ENCODE measurements at places on chromosomes 1 and 21.

DNA sequence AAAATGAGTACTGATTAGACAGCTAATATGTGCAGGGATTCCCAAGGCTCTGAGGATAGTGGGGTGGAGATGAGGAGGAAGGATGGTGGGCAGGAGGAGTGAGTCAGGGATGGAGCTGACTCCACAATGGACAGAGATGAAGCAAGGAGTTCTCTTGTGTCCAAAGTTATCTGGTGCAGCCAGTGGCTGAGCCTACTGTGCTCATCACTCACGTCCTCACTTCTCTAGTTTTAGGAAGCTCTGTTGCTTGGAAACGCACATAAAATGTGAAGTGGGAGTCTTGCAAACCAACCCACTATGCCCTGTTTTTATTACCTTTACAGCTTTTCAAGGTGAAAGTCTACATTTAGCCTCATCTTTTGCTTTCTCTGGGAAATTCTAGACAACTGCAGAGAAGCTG lies 36.5 kb upstream of the SAMD13 start:
- no peak for DNase-seq

GRCh38 chr1:156119503-156120209 lies 5.1 kb downstream of the LMNA start:
- no peak for DNase-seq

GRCh38 chr1:153922076-153922971 lies 448 bp downstream of the GATAD2B start:
- peak; percentile 30 for DNase-seq

DNA sequence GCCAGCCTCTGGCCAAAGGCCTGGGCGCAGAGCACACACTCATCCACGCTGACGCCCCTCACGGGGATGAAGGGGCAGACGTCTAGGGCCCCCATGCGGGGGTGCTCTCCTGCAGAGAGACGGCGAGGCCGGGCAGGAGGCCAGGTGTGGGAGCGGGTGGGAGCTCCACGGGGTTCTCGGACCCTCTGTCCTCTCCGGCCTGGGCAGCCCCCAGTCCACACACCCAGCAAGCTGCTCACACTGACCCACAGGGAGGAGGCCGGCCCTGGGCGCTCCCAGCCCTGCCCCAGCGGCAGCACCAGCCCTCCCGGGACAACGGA lies 2.5 kb downstream of the FTCD start:
- no peak for DNase-seq

GRCh38 chr21:25298512-25299491 lies 308.5 kb downstream of the MRPL39 start:
- no peak for DNase-seq

DNA sequence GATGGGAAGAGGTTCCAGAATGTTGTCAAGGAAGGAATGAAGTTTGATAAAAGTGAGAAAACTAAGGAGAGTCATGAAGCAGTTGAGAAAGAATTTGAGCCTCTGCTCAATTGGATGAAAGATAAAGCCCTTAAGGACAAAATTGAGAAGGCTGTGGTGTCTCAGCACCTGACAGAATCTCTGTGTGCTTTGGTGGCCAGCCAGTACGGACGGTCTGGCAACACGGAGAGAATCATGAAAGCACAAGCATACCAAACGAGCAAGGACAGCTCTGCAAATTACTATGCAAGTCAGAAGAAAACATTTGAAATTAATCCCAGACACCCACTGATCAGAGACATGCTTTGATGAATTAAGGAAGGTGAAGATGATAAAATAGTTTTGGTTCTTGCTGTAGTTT lies 142.8 kb downstream of the CDC7 start:
- no peak for DNase-seq

GRCh38 chr1:167893798-167894197 lies 20.1 kb downstream of the ADCY10 start:
- no peak for DNase-seq

- DNase-seq, result no peak
Measured at GRCh38 chr1:2135941-2136340, 58.6 kb downstream of the FAAP20 start.

DNA sequence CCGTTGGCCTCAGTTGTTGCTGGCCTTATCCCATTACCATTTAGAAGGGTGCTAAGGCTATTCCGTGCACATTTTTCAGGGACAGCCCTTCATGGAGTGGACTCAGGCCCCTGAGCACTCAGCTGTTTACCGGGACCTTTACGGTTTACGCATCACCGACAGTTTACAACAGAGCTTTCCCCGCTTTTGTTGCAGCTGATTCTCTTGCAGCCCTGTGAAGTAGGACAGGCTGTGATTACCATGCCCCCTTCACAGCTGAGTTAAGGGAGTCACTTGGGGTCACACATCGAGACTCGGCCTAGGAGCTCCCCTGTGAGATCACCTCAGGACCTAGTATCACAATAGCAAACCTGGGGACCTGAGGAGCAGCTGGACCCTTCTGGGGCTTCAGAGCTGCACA lies 41.9 kb downstream of the PTPRF start:
- no peak for DNase-seq

Measured in effector memory CD8-positive, alpha-beta T cell (primary cell).